ENCODE measurements at places on chromosomes 7 and 10.

- DNase-seq, result no peak
These were observed 45.6 kb downstream of the PDIA4 start for GRCh38 chr7:148982654-148983199.

DNA sequence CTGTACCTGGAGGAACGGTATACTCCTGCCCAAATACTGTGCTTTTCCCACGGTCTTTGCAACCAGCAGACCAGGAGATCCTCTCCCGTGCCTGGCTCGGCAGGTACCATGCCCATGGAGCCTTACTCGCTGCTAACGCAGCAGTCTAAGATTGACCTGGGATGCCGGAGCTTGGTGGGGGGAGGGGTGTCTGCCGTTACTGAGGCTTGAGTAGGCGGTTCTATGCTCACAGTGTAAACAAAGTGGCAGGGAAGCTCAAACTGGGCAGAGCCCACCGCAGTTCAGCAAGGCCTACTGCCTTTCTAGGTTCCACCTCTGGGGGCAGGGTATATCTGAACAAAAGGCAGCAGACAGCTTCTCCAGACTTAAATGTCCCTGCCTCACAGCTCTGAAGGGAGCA lies 22.7 kb downstream of the VPS41 start:
- no peak for DNase-seq

GRCh38 chr10:3169271-3169670 lies 3.3 kb downstream of the PITRM1 start:
- DNase-seq, result no peak

DNA sequence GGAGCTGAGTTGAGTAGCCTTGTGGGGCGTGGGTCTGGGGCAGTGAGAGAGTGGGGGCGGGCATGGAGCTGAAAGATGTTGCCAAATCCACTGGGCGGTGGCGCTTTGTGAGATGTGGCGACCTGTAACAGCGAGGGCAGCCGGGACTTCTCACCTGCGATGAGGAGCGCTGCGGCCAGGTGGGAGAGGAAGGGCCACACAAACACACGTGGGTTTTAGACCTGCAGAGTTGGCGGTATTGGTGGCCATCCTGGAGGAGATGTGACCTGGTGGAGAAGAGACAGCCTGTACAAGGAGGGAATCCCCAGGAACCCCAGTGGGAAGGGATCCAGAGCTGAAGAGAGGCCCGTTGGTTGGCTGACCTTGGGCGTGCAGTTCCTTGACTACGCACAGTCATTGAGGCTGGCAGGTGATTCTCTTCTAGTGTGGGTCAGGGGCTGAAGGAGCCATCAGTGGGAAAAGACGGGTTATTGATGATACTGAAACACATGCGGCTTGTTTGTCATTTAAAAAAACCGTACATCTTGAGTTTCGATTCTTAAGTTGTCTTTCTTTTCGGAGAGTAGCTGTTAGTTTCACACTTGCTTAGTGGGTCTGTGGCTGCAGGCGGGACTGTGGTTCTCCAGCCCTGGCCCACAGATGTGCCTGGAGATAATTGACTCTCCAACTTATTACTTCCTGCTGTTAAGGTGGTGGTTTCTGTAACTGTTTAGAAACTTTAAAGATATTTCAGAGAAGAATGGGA lies 2.4 kb downstream of the CHST12 start:
- no peak for DNase-seq

DNA sequence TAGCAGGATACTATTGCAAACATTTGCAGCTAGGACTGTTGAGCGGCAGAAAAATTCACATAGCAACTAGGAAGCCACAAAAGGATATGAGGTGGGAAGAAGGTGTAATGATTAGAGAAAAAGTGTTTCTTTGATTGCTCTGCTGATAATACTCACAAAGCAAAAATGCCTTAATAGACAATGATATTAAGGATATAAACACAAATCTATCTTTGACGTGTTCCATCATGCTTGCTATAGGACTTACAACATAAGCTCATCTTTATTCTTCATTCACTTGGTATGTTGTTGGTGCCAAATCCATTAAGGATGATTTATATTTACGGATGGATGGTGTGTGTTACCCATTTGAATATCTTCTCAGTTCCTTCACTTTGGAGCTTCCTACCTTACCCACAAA lies 309.3 kb downstream of the GPR37 start:
- no peak for DNase-seq
